Calu3 (cell line): ENCODE measurements at places on chromosomes 4 and X.
A peak's percentile ranks its signal among the peaks of the same experiment; 100 is the strongest.

GRCh38 chr4:87949961-87950360, 25.6 kb upstream of the SPP1 start:
- peak; percentile 40 for DNase-seq

- DNase-seq: no peak
These were observed 44.5 kb downstream of the AASDH start for GRCh38 chr4:56342746-56343145.

DNA sequence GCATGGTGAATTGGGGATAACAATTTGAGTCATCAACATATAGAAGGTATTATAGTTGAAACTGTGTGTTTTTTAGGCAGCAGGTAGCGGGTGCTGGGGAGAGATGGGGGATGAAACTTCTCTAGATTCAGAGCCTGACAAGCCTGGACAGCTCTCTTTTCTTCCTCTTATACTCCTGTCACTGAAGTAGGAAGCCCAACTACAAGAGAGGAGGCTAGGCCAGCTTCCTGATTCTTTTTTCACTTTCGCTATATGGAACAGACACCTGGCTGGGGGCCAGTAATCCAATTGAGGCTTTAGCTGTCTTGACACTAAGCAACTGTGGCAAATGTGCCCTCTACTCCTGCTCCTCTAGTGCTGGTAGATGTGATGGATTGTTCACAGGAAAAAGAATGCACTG, 69.2 kb downstream of the PHKA1 start:
- no peak for DNase-seq

DNA sequence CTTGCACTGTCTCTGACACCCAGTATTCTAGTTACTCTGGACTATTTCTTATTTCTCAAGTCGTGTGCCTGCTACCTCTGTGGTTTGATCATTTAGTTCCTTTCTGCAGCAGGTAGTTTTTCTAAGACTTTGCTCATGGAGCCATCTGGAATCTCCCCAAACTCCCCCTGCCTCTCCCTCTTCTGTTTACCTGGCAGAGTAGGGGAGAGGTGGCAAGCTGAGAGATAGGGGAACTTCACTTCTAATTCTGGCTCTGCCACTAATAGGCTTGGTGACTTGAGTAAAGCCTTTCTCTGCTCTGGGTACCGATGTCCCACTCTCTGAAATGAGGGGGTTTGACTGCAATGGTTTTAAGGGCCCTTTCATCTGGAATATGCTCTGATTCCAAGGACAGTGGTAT, 141.3 kb downstream of the CPEB2 start:
- DNase-seq: no peak
